ENCODE measurements at places on chromosomes 6 and 20.

DNA sequence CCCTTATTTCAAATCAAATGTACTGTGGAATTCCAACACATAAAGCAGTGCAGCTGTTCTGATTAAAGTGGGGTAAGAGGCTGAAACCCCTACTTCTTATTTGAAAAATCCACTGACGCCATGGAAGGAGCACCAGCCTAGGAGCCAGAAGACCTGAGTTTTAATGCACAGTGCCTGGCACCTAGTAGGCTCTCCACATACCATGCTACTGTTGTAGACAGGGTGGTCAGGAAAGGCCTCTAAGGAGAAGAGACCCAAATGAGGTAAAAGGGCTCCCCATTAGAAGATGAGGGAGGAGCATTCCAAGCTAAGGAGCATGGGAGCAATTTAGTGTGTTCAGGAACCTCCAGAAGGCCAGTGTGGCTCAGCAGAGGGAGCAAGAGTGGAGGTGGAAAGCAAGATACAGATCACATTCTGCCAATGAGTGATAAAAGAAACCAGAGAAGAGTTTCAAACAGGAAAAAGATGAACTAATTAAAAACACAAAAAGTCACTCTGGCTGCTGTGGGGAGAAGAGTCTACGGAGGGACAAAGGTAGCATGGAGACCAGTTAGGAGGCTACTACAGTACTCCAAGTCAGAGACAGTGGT is 11.8 kb upstream of the ZNF76 start:
- no peak for DNase-seq

- DNase-seq, result no peak
Observed at GRCh38 chr20:25129428-25129827, 47.5 kb upstream of the VSX1 start.

GRCh38 chr6:159174263-159174969 is 5.2 kb downstream of the FNDC1 start:
- DNase-seq, result peak; percentile 39

- no peak for DNase-seq
Observed at GRCh38 chr20:4445784-4446183, 275.9 kb upstream of the PRND start.

- no peak for DNase-seq
Observed at GRCh38 chr6:73738367-73739028, 42.5 kb downstream of the CD109 start.

- DNase-seq, result no peak
Observed at GRCh38 chr6:167472880-167473279, 148.0 kb downstream of the TTLL2 start.

- no peak for DNase-seq
Observed at GRCh38 chr20:24979036-24979960, 13.3 kb downstream of the APMAP start.
